ENCODE measurements at places on chromosomes 1 and 21.

DNA sequence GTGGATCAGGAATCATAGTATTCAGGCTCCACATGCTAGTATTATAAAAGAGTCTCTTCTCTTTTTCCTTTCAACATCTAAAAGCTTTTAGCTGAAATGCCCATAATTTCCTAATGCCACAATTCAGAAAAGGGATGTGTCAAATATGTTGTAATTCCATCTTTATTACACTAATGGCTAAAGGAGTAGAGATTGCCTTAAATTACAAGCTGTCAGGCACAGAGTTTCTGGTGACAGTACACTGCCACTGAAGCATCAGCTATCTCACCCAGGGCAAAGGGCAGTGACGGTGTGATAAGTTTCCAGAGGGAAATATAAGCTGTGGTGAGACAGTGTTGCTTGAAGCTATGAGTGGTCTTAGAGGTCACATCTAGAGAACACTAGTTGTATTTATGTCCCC, 581.1 kb downstream of the KCNT2 start:
- H3K27ac ChIP-seq: no peak overlapping the region
- no peaks in the 10 kb centered on the region for H3K27me3 ChIP-seq
- H3K4me1 ChIP-seq: no peaks in the 10 kb centered on the region
- H3K36me3 ChIP-seq: no peaks in the 10 kb centered on the region
- no peak for DNase-seq

- H3K27me3 ChIP-seq: peaks cover 2% of the 10 kb centered on the region
- H3K36me3 ChIP-seq: no peaks in the 10 kb centered on the region
- no peak overlapping the region for H3K4me3 ChIP-seq
- no peak for DNase-seq
These were observed 58.0 kb downstream of the NGF start for GRCh38 chr1:115280064-115280463.

GRCh38 chr21:32757804-32758203, 13.8 kb downstream of the PAXBP1 start:
- peaks cover 90% of the 10 kb centered on the region for H3K36me3 ChIP-seq
- no peak overlapping the region for H3K4me3 ChIP-seq
- peaks cover 14% of the 10 kb centered on the region for H3K4me1 ChIP-seq
- no peaks in the 10 kb centered on the region for H3K27me3 ChIP-seq
- no peak overlapping the region for H3K27ac ChIP-seq

DNA sequence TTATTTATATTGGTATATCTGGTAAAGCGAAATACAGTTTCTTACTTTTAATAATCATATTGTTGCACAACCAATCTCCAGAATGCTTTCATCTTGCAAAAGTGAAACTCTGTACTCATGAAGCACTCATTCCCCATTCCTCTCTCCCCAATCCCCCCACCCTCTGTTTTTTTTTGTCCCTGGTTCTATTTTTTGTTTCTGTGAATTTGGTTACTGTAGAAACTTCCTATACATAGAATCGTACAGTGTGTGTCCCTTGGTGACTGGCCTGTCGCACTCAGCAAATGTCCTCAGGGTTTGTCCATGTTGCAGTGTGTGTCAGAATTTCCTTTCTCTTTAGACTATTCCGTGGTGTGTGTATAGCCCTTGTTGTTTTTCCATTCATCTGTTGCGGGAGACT, 7.9 kb upstream of the NLRP3 start:
- peak overlapping the region; percentile 78 for H3K4me3 ChIP-seq
- H3K4me1 ChIP-seq: peaks cover 28% of the 10 kb centered on the region
- H3K27me3 ChIP-seq: no peaks in the 10 kb centered on the region
- no peak for DNase-seq
- peak overlapping the region; percentile 95 for H3K27ac ChIP-seq

- no peaks in the 10 kb centered on the region for H3K36me3 ChIP-seq
- DNase-seq: no peak
- H3K27ac ChIP-seq: no peak overlapping the region
These were observed 216.0 kb downstream of the S1PR1 start for GRCh38 chr1:101452825-101453224.

DNA sequence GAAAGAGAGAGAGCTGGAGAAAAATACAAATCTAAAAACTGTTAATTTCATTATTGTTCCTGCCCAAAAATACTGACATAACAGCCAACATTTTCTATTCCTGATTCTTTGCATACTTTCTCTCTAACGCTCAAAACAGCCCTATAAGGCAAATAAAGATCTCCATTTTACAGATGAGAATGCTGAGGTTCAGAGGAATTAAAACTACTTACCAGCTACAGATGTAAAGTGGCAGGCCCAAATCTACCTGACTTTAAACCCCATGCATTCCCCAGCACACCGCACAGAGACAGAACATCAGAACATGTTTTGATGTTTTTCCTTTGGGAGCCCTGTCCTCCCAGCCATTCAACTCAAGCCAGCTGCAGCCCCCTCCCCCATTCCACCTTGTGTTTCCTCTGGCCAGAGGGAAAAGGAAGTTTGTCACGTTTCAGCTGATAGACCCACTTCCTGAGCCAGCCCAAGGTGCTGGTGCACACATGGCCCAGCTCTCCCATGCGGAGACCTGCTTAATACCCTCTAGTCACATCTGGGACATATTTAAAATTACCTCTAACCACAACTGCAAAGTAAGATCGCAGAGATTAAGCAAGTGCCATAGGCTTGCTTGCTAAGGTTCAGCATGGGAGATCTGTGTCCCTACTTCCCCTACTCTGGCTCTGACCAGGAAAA, 133.1 kb upstream of the NFIA start:
- no peak for DNase-seq
- no peaks in the 10 kb centered on the region for H3K36me3 ChIP-seq
- H3K4me3 ChIP-seq: no peak overlapping the region
- no peak overlapping the region for H3K27ac ChIP-seq

All from effector memory CD8-positive, alpha-beta T cell (primary cell).